Coronary artery (tissue), 2 donors: ENCODE measurements at places on chromosomes 11 and 22.
A peak's percentile ranks its signal among the peaks of the same experiment; 100 is the strongest.

- no peak for DNase-seq
These were observed 441.0 kb downstream of the NTM start for GRCh38 chr11:131811383-131811782.

DNA sequence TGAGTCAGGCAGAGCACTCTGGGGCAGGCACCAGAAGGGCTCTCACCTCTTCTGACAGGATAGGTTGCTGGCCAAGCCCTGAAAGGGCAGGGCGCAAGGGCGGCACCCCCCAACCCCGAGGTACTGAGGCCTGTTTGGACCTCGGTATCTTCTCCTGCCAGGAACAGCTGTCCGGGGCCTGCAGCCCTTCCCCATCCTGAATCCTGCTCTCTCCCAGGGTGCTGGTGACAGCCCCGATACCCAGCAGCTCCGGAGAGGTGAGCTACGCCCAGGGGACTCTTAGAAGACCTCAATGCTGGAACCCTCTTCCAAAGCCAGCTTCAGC is 79.1 kb downstream of the PHF21B start:
- no peak for DNase-seq

DNA sequence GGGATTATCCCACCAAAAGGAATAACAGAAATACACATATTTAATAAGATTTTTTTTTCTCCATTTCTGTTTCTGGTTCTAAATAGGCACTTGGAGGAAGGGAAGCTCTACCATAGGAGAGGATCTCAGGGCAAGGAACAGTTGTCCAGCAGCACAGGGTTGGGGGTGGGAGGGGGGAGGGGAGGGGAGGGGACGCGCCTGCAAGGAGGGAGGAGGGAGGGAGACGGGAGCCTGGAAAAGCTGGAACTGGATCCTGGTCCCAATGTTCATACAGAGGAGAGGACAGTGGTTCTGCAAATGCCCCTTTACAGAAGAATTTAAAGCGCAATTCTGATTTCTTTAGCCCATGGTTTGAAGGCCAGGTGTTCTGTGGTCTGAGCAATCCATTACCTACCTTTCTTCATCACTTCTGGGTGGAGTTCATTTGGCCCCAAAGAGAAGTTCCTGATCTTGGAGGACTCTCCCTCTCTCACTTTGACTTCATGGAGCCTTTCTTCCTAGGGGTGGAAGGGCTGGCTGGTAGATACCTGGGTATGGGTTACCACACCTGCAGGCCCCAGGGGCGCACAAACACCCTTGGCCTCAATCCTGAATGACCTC is 348.9 kb upstream of the NCAM1 start:
- no peak for DNase-seq

- no peak for DNase-seq
These were observed 85.2 kb downstream of the TSPAN18 start for GRCh38 chr11:44811841-44812448.

- DNase-seq, result no peak
These were observed 201.9 kb upstream of the UBASH3B start for GRCh38 chr11:122453586-122453985.

GRCh38 chr11:79522626-79523025 is 81.8 kb upstream of the TENM4 start:
- DNase-seq, result no peak

DNA sequence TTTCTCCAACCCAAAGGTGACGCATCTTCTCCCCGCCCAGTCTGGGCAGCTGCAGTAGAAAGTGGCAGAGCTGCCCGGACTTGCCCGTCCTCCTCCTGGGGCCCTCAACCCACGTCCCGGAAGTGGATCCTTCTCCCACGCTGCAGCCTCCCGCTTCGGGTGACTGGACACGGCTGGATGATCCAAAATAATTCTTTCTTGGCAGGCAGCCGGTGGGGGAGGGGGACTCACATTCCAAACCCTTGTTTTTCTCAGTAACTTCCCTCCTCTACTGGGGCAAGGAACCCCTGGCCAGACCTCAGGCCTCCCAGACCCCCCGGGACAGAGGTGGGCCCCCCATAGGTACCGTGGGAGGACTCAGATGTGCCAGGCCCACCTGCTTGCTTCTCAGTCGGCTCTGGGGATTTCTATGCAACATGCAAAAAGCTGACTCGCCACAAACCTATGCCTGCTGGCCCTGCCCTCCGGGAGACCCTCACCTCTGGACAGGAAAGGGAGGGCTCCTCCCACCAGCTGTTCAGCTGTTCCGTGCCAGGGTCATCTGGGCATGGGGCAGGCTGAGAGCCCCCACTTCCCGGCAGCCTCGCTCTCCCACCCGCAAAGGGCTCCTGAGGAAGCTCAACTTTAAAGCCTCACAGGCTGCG is 1.4 kb downstream of the PLXNB2 start:
- DNase-seq, result peak; percentile 93

- no peak for DNase-seq
These were observed 217.9 kb upstream of the MTNR1B start for GRCh38 chr11:92751594-92751993.

GRCh38 chr11:46338988-46339666 is 8.1 kb upstream of the DGKZ start:
- DNase-seq, result no peak

DNA sequence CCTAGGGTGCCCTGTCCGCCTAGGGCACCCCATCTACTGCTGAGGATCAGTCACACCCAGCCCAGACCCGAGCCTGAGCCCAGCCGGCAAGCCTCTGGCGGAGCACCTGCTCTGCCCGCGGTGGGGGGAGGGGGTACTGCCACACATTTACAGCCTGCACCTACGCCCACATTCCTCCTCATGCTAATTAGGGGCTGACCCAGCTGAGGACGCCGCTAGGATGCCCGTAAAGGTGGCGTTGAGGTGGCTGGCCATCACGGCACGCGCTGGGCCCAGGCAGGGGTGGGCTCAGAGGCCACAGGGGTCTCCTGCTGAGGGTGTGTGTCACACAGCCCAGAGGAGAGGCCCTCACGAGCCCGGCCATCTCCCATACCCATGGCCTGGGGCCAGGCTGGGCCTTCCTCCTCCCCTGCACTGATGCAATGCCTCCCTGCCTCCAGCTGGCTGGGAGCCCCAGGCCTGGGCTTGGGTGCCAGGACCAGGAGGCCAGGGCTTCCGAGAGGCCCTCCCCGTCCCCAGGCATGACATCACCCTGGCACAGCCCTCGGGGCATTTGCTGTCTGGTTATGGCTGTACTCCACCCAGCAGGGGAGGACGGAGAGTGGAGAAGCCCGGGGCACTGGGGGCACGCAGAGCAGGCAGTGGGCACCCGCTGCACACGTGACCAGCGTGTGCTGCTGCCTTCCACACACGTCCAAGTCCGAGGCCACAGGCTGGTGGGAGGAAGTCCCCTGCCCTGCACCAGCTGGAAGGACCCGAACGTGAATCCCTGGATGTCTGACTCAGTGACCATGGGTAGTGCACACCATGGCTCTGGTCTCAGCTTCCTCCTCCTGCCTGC is 12.7 kb downstream of the DUSP8 start:
- DNase-seq, result peak; percentile 98

- no peak for DNase-seq
These were observed 61.7 kb downstream of the ETS1 start for GRCh38 chr11:128525411-128526243.
